Stomach (tissue), 19 donors: ENCODE measurements at places on chromosomes 1 and 21.

GRCh38 chr1:19648689-19649088, 4.6 kb downstream of the NBL1 start:
- no peak overlapping the region for H3K4me3 ChIP-seq
- H3K27ac ChIP-seq: peak overlapping the region; percentile 93
- no peaks in the 10 kb centered on the region for H3K36me3 ChIP-seq
- H3K4me1 ChIP-seq: peaks cover 72% of the 10 kb centered on the region

DNA sequence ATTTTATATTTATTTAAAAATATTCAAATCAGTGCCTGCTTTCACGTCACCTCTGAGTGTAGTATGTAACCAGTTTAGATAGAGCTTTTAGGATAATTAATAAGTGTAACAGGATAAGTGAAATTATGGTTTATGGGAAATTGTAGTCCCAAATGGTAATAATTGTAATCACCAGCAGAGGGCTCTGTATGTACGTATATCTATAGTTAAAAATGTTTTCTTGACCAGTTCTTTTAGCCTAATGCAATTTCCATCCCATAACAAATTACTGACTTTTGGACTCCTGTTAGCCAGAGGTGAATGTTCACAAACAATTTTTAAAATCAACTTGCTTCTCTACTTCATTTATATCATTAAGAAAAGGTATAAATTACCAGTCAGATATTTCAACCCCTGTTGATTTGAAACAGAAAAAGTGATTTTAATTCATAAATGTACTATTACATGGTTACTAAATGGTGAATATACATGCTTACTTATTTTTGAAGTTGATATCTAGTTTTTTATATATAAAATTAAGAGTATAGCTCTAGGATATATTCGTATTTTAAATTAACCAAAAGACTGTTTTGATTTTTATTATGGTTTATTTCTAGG, 25.3 kb downstream of the SLC30A7 start:
- H3K27me3 ChIP-seq: no peaks in the 10 kb centered on the region
- peaks cover 78% of the 10 kb centered on the region for H3K36me3 ChIP-seq
- no peak overlapping the region for H3K4me3 ChIP-seq
- no peak overlapping the region for H3K27ac ChIP-seq

DNA sequence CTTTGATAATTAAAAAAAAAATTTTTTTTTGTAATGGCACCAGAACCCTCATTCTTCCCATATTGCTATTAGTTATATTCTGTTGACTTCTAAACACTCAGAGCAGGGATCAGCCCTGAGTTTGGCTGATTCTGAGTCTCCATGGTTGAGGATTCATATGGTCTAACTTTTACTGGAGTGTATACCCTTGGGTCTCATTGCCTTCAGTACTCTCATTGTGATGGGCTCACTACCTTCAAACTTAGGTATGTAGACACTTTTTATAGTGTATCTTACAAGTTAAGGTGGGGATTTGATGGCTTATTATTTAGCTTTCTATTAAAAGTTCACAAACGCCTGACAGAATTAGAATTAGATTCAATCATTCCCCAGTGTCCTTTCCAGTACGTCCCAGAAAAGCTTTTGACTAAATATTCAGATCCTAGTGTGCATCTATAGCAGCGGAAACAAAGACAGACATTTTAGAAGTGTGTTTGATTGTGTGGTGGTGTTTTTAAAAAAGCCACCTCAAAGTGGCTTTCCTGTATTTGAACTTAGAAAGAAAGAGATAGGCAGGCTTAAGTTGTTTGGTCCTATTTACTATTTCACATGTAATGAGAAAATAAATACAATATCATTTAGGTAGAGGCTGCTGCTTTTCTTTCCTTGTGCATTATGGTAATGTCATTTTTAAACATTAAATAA, 1.4 kb downstream of the MACF1 start:
- H3K4me3 ChIP-seq: peak overlapping the region; percentile 40
- peak; percentile 22 for DNase-seq
- peaks cover 3% of the 10 kb centered on the region for H3K36me3 ChIP-seq
- peaks cover 11% of the 10 kb centered on the region for H3K4me1 ChIP-seq
- H3K27me3 ChIP-seq: no peaks in the 10 kb centered on the region

DNA sequence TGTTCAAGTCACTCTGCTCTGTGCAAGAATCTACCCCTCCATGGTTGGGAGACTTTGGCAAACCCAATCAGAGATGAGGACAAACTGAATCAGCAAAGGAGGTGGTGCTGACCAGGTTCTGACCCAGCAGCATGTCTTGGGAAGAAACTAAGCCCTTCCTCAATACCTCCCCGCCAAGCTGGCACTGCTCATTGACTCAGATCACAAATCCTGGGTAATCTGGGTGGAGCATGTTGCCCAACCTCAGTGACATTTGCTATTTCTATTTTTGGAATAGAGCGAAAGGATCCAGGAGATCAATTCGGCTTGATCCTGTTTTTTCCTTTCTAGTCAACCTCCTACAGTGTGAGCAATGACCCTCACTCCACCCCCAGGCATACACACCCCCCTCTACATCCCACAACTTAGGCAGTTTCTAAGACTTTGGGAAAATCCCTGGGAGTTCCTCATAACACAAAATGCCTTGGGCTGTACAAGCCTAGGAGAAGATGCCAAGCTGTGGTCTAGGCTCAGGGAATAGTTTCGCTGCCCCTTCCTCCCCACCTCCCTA, 166.8 kb upstream of the KCNJ6 start:
- no peaks in the 10 kb centered on the region for H3K27me3 ChIP-seq
- no peaks in the 10 kb centered on the region for H3K36me3 ChIP-seq
- no peak for DNase-seq
- H3K4me3 ChIP-seq: no peak overlapping the region

GRCh38 chr1:55329091-55329490, 113.9 kb upstream of the USP24 start:
- H3K27me3 ChIP-seq: no peaks in the 10 kb centered on the region
- H3K27ac ChIP-seq: no peak overlapping the region
- no peak overlapping the region for H3K4me3 ChIP-seq
- DNase-seq: peak; percentile 82

- no peak for DNase-seq
- no peaks in the 10 kb centered on the region for H3K4me1 ChIP-seq
- no peaks in the 10 kb centered on the region for H3K27me3 ChIP-seq
- H3K36me3 ChIP-seq: no peaks in the 10 kb centered on the region
- no peak overlapping the region for H3K4me3 ChIP-seq
These were observed 81.1 kb upstream of the TSPAN2 start for GRCh38 chr1:115170377-115170776.
